ENCODE measurements at places on chromosomes 12 and 14.

- DNase-seq = no peak
Measured at GRCh38 chr12:43973385-43973784, 137.5 kb downstream of the TMEM117 start.

DNA sequence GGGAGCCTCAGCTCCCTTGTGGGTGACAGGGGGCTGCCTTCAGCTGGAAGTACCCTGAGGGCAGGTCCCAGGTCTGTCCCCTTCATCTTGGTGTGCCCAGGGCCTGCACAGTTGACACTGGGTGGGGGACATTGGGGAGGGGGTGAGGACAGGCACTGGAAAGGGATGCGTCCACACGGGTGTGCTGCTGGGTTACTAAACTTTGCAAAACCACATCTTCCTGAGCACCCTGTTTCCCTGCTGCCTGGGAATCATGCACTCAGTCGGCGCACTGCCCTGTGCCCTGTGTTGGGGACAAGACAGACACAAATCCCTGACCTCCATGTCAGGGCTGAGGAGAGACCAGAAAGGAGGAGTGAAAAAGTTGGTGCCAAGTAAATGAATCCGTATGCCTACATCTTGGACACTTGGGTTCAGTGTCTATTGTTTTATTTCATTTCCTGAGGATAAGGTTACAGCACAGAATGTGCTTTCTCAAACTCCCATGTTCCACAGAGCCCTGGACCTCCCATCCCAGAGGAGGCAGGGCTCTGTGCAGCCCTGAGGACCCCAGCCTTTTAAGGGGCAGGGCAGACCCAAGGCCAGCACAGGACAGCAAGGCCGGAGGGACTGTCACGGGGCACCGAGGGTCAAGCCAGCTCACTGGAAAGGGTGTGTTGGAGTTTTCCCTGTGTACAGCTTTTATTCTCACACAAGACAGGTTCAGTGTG, 2.9 kb upstream of the SLC25A29 start:
- no peak for DNase-seq

DNA sequence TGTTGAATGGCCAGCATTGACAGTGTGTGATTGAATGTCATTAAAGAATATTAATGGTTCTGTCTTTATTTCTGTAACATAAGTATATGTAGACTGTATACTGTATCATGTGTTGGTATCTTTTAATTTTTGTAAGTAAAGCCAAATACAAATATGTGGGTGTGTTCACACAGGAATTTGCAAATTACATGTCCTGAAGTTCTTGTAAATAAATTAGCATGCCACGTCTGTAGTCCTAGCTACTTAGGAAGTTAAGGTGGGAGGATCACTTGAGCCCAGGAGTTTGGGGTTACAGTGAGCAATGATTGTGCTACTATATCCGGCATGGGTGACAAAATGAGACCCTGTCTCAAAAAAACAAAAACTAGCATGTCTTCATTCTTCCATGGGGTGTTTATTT, 99.1 kb downstream of the KICS2 start:
- DNase-seq = no peak

DNA sequence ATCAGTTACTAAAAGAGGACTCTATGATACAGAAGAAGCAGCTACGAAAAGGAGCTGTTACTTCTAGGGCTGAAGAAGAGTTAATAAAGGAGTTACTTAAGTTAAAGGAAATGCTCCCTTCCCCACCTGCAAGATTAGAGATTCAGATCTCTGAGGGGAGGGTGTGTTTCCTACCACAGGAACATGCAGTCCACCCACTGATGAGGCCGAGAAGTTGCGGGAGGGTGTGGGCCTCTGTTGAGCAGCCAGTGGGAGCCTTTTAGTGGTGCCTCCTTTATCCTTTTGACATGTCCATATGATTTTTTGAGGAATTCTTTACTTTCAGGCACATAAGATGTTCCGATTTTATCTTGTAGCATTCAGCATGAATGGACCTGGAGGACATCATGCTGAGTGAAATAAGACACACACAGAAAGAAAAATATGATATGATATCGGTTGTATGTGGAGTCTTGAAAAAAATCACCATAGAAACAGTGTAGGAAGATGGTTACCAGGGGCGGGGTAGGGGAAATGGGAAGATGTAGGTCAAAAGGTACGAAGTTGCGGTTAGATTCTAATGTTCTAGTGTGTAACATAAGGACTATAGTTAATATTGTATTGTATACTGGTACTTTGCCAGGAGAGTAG, 4.4 kb upstream of the M6PR start:
- DNase-seq = peak; percentile 59

GRCh38 chr12:129211862-129212630, 358.8 kb downstream of the GLT1D1 start:
- no peak for DNase-seq

Measured in CD4-positive, alpha-beta T cell treated with Interleukin-6 for 4 hours (primary cell).